ENCODE measurements at places on chromosomes 11 and 22.

- no peak for DNase-seq
These were observed 1455.3 kb downstream of the BRD1 start for GRCh38 chr22:48372390-48372789.

DNA sequence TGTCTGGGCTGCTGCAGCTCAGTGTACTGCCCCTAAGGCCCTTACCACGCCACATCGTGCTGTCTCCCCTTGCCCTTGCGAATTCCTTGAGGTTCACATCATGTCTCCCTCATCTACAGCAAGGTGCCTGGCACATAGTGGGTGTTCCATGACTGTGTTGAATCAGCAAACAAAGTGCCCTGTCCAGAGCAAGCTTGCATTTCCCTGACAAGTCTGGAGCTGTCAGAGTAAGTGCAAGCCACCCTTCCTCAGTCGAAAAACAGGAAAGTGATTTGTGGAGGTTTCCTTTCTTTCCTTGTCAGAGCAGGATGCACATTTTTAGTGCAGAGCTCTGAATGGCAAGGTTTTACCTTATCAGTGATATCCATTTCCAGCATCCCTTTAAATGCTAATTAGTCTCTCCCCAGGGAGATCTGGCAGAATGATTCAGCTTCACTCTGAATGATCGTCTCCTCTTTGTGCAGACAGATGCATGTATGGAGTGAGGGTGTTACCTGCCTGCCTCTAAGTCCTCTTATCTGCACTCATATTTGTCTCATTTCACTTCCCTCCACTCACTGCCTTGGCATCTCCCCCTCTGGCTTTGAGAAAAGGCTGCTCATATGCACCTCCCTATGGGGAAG is 331.2 kb downstream of the TMEM135 start:
- no peak for DNase-seq

- DNase-seq, result no peak
These were observed 61.0 kb downstream of the NCAM1 start for GRCh38 chr11:113022262-113022661.

DNA sequence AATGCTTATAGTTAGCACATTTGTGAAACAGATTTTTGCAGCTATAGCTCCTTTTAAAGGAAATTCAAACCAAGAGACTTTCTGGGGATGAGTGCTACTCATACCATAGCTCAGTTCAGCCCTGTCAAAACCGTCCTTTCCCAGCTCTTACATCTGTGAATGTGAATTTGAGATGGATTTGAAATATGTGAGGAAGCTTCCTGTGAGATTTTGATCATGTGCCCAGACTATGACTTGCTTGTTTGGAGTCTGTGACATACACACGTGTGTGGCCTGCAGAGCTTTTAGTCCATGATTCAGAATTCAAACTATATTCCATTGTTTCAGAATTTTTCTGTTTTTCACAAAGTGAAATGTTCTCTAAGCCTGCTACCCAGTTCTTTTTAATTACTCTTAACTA is 4.4 kb upstream of the MMP1 start:
- no peak for DNase-seq

All from stimulated activated effector memory CD8-positive, alpha-beta T cell treated with anti-CD3 and anti-CD28 coated beads, Interleukin-12 subunit alpha, Interleukin-12 subunit beta, amount 100 ng/mL, for 72 hours (primary cell).